ENCODE measurements at places on chromosomes 16 and 17. TPM values are rescaled to one million over a fixed set of nuclear protein-coding genes. Genes with fewer than 3 reads are reported as not detected.

DNA sequence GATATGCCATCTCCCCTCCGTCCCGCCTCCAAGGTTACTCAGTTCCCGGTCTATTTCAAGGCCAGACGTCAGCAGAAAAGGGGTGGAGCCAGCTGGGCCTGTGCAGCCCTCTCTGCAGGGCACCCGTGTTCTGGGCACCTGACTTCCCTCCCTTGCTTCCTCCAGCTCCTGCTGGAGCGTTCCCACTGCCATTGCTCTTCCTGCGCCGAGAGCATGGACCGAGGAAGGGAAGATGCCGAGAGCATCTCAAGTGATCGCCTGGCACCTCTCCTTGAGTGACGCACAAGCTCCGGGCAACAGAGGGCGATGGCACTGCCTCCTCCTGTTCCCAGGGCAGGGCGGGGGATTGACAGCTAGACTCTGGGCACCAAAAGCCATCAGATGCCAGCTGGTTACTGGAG lies 29.4 kb upstream of the NAT9 start:
- DNase-seq, result no peak

GRCh38 chr16:78227855-78228254 lies 128.4 kb downstream of the WWOX start:
- DNase-seq, result peak; percentile 7

DNA sequence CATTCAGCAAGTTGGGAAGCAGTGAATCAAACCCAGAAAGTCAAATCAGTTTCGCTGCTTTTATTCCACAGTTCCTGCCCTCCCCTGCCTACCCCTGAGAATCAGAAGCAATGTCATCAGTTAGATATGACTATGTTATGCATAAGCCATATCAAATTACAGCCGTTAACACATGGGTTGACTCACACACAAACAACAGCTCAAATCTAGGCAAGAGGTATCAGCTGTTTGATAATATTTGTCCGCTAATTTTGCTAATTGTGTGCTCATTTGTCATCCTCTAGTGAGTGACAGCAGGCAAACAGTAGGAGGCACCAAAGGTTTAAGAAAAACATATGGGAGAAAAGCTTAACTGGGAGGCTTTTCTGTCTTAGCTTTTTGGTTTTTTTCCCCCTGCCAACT lies 327.4 kb upstream of the CCL2 start:
- DNase-seq, result peak; percentile 3

GRCh38 chr17:39664581-39665561 lies at the start of gene TCAP:
Gene TCAP (plus strand): TSS chr17:39665349. CDS start chr17:39665360, 11 bp downstream.
- DNase-seq, result no peak

DNA sequence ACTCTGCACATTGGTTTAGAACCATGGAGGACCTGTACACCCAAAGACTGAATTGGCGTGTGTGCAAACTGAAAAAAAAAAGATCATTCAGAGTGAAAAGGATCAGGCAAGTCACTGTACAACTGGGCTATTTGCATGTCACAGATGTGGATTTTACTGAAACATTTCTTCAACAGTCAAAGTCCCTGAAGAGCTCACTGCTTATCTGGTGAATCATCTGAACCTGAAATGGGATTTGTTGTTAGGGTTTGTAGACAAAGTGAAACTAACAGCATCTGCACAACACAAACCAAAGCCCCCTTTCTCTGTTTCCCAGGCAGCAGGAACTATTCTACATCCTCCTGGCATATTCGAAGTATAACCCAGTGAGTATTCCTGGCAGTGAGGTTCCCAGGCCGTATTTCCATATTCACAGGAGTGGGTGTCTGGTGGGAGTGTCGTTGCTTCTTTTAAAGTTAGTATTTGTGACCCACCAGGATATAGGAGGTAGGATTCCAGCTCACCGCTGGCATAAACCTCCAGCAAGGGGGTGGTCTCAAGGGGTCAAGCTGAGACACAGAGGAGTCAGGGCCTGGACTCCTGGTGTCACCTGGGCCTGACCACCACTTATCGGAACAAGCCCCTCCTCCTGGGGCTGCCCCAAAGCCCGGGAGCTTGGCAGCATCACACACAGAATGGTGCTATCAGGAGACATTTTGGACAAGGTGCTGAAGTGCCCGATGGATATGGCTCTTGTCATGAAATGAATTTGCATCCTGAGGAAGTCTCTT lies 80.9 kb downstream of the GOSR1 start:
- peak; percentile 21 for DNase-seq

DNA sequence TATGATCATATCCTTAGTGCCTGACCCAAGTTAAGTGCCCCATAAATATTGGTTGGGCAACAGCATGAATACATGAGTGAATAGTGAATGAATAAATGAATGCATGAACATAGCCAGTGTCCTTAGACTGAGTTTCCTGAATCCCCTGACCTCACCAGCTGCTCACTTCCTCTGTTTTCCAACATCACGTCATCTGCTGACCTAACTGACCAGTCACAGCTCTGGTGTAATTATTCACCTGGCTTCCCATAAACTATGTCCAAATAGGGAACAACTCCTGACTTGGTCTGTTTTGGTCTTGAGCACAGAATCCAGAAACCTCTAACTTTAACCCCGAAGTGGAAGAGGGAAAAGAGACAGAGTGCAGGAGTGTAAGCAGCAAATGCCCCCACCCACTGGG lies 83.4 kb downstream of the ASIC2 start:
- DNase-seq, result no peak

DNA sequence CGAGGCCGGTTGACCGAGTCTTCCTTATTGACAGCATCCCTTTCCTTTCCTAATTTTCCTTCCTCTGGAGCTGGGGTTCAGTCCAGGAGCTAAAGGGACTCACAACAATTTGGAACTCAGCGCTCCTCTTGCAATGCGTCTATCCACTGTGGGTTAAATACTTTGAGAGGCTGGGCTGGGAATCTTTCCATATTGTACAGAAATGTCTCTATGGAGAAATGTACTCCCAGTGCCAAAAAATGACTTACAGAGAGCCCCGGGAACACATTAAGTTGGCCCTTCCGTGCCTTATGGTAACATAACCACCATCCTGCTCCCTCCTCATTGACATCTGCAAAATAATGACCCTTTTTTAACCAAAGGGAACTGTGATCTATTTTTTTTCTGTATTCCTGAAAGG lies 192.8 kb downstream of the FTO start:
- no peak for DNase-seq

DNA sequence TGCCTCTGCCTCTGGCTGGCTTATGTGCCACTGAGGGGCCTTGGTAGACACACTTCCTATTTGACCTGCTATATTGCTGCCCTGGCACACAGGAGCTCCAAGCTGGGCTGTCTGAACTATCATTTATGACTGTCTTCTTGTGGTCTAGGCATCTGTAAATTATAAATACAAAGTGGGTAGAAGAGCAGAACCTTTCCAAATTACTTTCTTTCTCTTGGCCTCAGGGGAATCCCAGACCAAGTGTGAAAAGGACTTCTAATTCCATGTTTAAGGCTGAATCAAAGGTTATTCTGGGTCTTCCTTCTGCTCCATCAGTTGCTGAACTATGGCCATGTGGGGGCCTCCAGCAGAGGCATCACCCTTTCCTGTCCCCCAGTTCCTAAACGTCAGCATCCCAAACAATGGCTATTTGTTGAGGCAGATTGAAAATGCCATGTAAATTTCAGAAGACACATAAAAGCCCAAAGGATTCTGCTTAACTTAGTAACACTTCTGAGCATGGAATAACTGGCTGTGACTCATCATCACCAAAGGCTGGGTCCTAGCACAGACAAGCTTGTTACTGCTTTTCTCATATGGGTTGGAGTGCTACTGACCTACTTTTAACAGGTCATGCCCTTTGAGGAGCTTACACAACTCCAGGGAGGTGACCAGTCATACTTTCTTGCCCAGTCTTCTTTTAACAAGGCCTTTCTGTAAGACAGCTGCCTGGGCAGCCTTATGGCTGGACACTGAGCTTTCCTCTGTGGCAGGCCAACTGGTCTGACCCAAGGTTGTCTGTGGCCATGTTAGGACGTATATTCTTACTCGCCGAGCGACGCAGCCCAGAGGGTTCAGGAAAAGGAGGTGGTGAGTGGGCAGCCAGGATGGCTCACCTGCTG lies 154.8 kb downstream of the VPS53 start:
- peak; percentile 99 for DNase-seq

DNA sequence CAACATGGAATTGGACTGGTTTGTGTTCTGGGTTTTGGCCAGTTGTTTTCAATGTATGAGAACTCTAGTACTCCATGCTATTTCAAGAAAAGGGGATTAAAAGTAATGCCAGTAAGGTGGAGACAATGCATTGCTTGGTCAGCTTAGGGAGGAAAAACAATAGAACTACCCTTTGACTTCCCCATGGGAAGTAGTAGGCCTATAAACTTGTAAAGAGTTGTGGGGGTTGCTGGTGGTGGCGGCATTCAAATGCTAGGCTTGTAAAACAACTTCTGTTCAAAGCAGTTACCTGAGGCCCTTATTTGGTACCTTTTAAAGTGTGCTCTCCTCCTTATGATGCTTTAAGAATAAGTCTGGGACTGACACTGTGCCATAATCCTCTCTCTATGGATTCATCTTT lies 9.4 kb downstream of the MAP3K3 start:
- DNase-seq, result no peak

GRCh38 chr16:77430360-77430759 lies 4.5 kb downstream of the ADAMTS18 start:
- DNase-seq, result no peak

DNA sequence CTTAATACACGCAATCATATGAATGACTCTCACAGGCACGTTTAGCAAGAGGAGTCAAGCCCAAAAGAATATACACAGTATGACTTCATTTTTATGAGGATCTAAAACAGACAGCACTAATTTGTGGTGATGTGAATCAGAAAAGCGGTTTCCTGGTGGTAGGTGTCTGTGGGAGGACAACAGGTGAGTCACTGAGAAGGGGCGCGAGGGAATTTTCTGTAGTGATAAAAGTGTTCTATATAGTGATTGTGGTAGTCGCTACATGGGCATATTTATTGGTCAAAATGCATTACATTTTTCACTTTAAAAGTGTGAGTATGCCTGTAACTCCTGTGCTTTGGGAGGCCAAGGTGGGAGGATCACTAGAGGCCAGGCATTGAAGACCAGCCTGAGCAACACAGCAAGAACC lies 7.6 kb upstream of the TNRC6A start:
- DNase-seq, result no peak

GRCh38 chr17:5585836-5586521 lies 1.7 kb upstream of the NLRP1 start:
- DNase-seq, result no peak

GRCh38 chr16:85448557-85449190 lies 164.4 kb upstream of the GSE1 start:
- peak; percentile 6 for DNase-seq

DNA sequence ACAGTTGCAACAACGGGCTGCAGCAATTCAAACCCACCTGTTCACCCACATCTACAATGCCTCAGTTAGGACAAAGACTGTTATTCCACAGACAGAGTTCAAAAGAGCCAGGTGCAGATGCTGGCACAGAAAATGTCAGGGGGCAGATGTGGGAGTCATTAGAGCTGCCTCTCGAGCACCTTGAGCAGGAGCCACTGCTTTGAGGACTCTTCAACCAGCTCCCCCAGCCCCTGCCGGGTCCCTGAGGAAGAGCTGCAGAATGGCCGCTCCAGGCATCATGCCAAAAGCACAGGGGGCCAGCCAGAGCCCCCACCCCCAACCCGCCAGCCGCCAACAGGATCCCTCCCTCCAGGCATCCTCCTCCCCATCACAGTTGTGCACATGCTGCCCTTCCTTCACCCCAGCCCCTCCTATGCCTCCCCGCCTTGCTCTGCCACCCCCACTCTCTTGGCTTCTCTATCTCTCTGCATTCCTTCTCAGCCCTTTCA lies 20.8 kb downstream of the C17orf67 start:
- peak; percentile 29 for DNase-seq

DNA sequence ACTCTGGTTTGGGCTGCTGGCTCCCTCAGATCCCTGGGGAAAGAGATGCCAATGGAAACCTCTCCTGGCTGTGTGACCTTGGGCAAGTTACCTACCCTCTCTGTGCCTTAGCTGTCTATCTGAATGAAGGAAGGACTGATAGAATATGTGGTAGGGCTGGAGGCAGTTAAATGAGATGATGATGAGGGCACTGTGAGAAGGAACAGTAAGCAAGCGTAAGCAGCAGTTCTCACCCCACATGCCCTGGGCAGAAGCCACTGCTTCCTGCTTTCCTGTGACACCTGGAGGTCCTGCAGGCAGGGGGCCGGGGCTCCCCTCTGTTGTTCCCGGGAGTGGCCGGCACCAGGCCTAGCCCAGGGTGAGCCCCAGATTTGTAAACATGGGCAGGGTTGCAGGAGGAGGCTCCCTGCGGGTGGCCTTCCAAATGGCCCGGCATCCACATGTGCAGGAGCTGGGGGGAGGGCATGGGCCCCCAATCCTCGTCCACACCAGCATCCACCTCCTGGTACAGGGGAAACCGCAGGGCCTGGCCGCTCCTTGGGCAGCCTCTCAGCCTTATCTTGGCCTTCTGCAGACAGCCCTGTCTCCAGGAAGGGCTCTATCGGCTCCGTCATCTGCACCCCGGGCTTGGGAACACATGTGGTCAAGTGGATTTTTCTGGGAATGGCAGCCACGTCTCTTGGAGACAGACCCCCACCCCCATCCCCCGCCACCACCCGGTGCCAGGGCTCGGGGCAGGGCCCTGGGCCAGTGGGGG lies 235.6 kb upstream of the GSE1 start:
- DNase-seq, result no peak

GRCh38 chr17:80844418-80844990 lies 147.1 kb upstream of the CHMP6 start:
- DNase-seq, result no peak

DNA sequence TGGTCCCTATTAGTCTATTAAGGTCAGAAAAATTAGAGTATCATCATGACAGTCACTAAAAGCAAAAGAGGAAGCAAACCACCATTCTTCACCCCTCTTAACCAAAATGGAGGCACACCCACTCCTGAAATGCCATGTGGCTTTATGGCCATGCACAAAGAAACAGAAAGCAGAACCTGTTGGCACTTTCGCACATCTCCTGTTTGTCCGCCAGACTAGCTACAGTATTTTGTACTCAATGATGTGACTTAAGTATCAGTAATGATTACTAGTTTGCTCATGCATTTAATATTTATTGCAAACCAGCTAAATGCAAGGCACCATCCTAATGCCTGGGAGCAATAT lies 70.2 kb upstream of the GNAO1 start:
- DNase-seq, result no peak

DNA sequence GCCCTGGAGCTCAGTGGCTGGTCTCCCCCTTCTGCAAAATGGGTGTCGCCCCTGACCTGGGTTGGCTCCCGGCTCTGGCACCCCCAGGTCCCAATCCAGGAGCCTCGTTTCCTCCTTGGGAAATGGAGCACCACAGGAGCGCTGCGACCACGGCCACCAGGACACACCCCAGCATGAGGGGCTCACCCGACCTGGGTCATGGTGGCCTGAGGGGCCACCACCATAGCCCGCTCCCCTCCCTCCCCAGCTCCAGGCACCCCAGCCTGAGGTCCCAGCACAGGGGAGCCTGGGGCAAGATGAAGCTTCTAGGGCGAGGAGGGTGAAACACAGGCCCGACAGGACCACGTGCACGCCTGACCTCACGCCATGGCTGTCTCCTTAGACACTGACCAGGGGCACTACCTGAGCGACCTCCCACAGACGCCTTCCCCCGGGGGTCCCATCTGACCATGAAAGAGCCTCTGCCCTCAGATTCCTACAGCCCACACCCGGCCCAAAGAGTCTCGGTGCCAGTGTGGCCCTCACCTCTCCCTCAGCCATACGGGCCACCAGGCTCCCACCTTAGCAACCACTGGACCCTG lies 11.8 kb downstream of the BCAR1 start:
- no peak for DNase-seq

Gene CACNG1
- not detected for total RNA-seq

Gene CPHXL2
- not detected for total RNA-seq

Gene SCNN1B
- not detected for total RNA-seq

Gene CASKIN1
- 0.06 TPM for total RNA-seq

Gene CDC42EP4
- total RNA-seq, result 24.1 TPM

Gene KRT36
- total RNA-seq, result not detected

Gene LCAT
- total RNA-seq, result 11.7 TPM

Gene SLC16A5
- total RNA-seq, result not detected

Gene C16orf89
- total RNA-seq, result not detected

All from LHCN-M2 (cell line).